ENCODE measurements at places on chromosomes 6 and 20.

- DNase-seq = no peak
Measured at GRCh38 chr20:2042400-2042799, 48.5 kb upstream of the PDYN start.

GRCh38 chr6:167567142-167568033, 242.5 kb downstream of the TTLL2 start:
- DNase-seq = no peak

DNA sequence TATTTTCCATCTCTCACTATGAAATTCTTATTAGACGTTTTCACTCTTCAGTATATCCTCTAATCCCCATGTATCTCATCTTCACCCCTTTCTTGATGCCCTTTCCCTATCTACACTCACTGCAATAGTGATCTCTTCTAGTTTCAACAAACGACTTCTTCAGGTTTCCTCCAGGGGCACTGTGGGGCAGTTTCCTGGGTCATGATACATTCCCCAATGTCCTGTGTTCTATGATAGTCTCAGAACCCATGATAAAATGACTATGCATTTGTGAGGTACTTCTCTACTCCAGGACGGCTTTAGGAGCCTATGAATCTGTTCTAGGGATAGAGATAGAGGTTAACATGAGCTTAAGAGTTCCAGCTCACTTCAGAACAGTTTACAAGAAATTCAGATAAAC, 183.3 kb downstream of the FOXC1 start:
- no peak for DNase-seq

DNA sequence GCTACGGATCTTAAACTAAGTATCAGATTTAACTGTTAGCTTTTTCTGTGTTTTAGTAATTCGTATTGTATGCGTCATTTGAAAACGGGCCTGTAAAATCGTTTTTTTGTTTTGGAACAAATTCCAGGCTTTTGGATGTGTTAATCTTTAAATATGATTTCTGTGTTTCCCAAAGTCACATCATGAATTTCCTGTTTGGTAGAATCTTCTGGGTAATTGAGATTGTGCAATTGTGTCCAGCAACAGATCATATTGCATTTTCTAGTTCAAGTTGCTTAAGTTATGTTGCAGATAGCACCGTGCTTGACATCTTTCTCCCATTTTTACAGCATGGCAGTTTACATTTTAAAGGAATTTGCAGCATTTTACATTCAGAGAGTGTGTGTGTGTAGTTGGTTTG, 1.9 kb downstream of the MAPK14 start:
- no peak for DNase-seq

GRCh38 chr20:50689864-50690649, 1.3 kb downstream of the RIPOR3 start:
- DNase-seq = no peak

GRCh38 chr20:31836853-31837608, 8.4 kb downstream of the FOXS1 start:
- no peak for DNase-seq

DNA sequence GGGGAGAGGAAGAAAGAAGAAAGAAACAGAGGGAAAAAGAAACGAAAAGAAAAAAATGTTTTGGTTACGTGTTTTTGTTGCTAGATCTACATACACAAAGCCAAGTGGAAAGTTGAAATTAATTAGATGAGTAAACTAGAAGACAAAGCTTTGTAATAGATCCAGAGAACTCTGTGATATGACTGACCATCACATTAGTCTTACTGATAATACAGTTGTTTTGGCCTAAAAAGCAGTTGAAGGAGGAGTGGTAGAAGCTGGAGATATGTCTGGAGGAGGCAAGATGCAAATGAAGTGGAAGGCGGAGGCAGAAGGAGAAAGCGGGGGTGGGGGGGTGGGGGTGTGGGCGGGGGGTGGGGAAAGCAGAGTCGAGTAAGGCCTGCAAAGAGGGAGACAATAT, 500.1 kb upstream of the ID4 start:
- no peak for DNase-seq
